ENCODE measurements at places on chromosomes 11 and 22.

DNA sequence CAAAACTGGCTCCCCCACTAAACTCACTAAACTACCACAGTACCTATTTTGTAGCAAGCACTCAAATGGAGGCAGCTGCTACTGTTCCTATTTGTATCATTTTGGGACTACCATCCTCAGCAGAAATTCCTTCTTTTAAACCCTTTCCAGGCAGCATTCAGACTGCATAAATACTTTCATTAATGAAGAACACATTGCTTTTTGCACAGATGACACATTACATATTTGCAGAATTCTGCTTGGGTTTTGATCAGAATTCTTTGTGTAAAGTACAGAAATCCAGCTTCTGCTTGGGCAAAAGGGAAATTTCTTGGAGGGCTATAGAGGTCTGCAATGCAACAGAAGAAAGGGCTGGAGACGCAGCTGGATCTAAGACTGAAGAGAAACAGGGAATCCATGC, 24.2 kb downstream of the RBX1 start:
- DNase-seq: no peak

DNA sequence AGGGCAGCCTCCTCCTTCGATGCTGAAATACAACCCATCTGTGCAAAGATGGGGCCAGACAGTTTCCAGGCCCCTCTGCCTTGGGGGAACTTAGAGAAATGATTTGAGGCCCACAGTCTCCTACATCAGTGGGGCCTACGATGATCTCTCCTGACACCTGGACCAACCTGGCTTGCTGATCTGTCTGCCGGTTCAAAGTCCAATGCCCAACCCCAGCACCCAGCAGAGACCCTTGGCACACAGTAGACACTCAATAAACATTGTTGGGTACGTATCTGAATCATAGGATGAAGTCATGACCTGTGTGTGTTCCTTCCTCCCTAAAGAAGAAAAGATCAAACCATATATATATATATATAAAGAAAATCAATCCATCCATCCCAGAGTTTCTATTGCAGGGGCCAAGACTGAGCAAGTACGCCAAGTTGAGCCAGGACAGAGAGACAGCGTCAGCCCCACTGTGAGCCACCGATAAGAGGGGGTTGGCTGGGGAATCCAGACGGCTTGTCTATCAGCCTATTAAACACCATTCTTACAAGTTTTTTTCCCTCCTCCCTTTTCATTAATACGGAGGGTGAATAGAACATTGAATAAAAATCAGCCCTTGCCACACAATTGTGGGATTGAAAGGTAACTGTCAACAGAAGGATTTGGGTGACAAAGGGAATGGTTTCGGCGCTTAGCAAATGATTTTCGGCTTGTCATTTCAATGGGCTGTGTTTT, 244.1 kb downstream of the MN1 start:
- DNase-seq: no peak

- DNase-seq: peak; percentile 37
Observed at GRCh38 chr11:106681435-106681834, 336.8 kb downstream of the GUCY1A2 start.

- no peak for DNase-seq
Observed at GRCh38 chr11:78647986-78648875, 73.6 kb upstream of the NARS2 start.

DNA sequence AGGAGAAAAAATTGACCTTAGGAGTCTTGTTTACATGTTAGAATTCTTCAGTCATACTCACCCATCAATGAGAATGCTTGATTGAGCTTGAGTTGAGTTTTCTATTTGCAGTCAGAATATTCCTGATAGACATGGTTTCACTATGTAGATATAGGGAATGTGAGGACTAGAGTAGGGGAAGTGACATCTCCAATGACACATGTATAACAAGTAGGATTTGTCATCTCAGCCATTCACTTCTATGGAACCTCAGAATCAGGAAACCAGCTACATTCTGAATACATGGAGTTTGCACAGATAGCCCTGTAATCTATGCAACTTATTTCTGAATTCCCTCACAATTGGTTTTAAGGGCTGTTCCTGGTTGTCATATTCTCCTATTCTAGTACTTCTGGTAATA, 20.1 kb upstream of the OR9Q1 start:
- DNase-seq: no peak

DNA sequence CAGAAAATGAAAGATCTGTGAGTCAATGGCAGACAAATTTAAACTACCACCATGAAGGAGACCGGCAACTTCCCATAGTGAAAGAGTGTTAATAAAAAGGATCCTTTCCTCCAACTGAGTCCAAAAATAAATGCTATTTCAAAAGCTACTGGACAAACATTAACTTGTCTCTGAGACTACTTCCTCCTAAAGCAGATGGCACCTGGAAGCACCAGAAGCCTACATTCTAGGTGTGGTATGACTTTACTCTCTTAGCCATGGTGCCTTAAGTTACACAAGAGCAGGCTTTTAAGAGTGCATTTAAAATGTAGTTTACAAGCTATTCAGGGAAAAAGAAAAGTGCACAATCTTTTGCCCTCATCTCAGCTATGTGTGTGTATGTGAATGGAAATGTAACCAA, 2.5 kb downstream of the ARHGAP32 start:
- DNase-seq: no peak

DNA sequence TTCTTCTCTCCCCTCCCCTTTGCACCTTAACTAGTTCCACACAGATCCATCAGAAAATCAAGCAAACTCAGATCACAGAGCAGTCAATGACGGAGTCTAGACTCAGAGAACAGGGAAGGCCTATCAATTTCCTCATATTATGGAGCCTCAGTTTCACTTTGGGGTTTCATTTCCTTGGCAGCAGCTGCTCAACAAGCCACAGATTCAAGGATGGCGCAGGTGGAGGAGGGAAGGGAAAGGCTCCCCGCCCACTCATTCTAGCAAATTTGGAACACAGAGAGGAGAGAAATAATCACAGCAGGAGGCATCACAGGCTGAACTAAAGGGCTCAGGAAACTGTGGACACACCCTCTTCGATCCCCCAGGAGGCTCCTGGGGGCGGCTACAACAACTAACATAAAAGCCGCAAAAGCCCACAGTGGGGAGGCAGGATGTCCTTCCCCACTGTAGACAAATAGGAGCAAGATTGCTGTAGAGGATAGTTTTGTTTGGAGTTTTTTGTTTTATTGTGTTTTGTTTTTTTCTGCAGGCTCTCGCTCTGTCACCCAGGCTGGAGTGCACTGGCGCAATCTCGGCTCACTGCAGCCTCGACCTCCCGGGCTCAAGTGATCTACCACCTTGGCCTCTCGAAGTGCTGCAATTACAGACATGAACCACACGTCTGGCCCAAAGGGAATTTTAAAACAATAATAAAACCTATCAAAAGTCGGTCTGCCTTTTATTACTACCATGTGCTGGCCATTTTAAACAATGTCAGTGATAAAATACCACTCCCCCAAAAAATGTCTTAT, 3.4 kb downstream of the PLAAT3 start:
- DNase-seq: no peak

GRCh38 chr11:75533896-75534258, 8.1 kb upstream of the GDPD5 start:
- no peak for DNase-seq

DNA sequence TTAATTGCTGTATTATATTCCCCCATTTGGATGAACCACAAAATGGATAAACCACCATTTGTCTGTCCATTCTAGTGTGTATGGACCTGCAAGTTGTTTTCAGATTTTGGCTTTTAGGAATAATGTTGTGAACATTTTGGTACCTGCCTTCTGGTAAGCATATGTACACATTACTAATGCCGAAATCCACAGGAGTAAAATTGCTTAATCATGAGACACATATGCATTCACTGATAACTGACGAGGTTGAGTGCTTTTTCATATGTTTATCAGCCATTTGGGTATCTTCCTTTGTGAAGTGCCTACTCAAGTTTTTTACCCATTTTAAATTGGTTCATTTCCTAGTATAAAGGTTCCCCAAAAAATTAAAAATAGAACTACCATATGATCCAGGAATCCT, 34.2 kb downstream of the OSBP2 start:
- no peak for DNase-seq

DNA sequence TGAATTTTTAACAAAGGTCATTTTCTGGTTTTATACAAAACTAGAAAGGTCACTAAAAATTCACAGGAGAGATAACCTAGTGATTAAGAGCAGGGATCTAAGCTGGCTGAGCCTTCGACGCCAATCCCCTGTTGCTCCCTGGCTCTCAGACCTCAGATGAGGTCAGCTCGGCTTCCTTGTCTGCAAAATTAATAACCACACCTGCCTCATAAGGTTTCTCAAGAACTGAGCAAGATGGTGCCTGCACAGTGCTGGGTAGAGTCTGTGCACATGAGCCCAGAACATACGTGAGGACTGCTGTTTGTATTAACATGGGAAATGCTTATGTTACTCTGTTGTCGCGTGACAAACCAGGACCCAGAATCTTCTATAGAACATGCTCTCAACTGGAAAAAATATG, 24.4 kb upstream of the CD5 start:
- DNase-seq: no peak

DNA sequence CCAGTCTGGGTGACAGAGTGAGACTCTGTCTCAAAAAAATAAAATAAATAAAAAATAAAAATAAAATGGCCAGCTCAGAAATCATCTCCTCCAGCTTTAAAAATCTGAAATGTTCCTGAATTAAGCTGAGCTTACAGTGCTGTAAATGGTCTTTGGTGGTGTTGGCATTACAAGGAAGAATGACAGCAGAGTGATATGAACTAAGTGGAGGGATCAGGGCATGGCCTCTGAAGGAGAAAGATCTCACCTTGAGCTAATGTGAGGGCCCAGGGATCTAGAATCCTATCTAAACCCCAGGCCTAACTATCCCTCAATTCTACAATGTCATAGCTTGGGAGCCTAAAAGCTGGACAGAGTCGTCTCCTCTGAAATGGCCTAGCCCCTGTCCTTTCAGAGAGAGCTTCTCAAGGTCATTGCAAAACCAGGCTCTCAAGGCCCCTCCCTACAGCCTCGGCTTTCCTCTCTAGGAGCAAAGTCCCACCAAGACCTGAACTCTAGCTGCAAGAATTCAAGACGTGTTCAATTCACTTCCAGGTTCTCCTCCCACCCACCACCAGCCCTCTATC, 345.4 kb downstream of the BUD13 start:
- no peak for DNase-seq

DNA sequence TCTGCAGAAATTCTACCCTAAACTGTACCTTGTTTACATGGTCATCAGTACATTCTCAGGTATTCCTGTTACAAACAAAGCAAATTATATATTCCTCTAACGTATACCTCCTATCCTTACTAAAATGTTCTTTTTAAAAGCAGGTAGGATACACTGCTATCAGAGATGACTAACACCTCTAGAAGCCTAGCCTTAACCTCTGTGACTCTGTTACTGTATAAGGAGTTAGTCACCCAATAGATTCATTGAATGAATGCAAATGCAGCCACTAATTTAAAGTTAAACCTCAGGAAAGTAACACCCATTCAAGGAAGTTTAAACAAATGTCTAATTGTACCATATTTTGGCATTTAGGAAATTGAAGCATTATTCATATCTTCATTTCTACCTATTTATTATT, 82.2 kb downstream of the FCHSD2 start:
- no peak for DNase-seq

GRCh38 chr11:26227301-26227746, 104.6 kb upstream of the ANO3 start:
- DNase-seq: peak; percentile 81

GRCh38 chr11:48063424-48063978, 83.1 kb downstream of the PTPRJ start:
- DNase-seq: peak; percentile 88

GRCh38 chr22:45785458-45785857, 113.8 kb downstream of the ATXN10 start:
- peak; percentile 89 for DNase-seq

- no peak for DNase-seq
Observed at GRCh38 chr11:134340354-134340964, 8.7 kb downstream of the GLB1L2 start.

- no peak for DNase-seq
Observed at GRCh38 chr11:14275076-14275475, 83.9 kb downstream of the RRAS2 start.

DNA sequence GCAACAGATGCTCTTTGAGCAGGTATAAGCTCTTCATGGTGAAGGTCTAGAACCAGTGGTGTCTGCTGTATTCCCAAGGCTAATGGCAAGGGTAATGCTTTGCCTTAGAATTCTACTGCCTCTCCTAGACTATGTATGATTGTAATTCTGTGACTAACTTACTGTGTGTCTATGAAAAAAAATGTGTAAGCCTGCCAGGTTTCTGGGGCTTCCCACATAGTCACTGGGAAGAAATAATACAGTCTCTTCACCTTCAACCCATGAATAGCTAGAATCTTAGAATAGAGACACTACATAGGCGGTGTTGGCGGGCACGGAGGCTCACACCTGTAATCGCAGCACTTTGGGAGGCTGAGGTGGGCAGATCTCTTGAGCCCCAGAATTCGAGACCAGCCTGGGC, 84.1 kb downstream of the C11orf91 start:
- DNase-seq: no peak

DNA sequence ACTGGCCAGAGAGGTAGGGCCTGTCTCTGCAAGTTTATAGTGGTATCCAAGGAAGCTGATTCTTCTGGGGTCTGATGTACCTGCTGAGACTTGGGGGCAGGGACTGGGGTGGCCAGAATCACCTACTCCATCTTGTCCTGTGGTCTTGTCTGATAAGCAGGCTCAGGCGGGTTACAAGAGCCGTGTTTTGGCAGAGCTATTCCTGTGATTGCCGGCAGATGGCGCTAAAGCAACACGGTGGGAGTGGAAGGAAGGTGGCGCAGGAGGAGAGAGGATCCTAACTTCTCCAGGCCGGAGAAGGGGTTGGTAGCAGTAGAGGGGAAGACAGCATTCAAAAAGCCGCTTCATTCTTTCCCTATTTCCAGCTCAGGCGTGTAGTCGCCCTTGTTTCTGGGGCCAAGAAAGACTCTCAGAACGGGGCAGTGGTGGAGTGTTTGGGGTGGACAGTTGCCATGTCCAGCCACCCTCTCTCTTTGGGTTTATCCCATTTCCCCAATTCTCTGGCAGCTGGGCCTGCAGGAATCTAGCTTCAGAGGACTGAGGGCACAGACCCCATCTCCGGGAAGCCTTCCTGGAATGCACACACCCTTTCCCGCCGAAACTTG, 15.1 kb downstream of the CHRM1 start:
- DNase-seq: peak; percentile 98

GRCh38 chr11:73274722-73275380, 2.7 kb downstream of the P2RY6 start:
- DNase-seq: no peak

DNA sequence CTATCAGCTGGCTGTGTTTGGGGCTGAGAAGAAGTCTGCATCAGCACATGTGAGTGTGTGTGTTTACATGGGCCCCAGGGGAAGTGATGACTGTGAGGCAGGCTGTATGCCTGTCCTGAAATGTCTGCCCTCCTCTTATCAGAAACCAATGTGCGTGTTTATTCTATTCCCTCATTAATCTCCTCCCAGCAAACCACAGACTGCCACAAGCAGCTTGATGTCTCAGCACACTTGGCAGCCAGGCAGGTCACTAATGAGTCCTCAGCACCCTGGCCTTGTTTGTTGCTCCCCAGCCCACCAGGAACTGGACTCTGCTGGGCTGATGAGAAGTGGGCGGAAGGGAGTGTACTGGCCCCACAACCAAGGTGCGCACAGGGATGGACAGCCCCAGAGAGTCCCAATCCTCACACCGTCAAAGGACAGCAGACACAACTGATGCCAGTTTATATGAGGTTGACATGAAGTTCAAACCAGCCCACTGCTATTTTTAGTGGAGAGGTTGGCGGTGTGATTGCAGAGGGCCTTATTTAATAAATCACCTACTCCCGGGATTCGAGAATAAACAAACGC, 225.8 kb downstream of the ETS1 start:
- DNase-seq: peak; percentile 58

Measured in PC-3 (cell line).